ENCODE measurements at places on chromosomes 11 and 22. TPM values are rescaled to one million over a fixed set of nuclear protein-coding genes. Genes with fewer than 3 reads are reported as not detected.

GRCh38 chr11:76701294-76702040 lies 30.9 kb upstream of the LRRC32 start:
- no peaks in the 10 kb centered on the region for H3K36me3 ChIP-seq
- H3K27me3 ChIP-seq, result peaks cover 4% of the 10 kb centered on the region
- H3K4me1 ChIP-seq, result no peaks in the 10 kb centered on the region
- no peak overlapping the region for H3K27ac ChIP-seq

DNA sequence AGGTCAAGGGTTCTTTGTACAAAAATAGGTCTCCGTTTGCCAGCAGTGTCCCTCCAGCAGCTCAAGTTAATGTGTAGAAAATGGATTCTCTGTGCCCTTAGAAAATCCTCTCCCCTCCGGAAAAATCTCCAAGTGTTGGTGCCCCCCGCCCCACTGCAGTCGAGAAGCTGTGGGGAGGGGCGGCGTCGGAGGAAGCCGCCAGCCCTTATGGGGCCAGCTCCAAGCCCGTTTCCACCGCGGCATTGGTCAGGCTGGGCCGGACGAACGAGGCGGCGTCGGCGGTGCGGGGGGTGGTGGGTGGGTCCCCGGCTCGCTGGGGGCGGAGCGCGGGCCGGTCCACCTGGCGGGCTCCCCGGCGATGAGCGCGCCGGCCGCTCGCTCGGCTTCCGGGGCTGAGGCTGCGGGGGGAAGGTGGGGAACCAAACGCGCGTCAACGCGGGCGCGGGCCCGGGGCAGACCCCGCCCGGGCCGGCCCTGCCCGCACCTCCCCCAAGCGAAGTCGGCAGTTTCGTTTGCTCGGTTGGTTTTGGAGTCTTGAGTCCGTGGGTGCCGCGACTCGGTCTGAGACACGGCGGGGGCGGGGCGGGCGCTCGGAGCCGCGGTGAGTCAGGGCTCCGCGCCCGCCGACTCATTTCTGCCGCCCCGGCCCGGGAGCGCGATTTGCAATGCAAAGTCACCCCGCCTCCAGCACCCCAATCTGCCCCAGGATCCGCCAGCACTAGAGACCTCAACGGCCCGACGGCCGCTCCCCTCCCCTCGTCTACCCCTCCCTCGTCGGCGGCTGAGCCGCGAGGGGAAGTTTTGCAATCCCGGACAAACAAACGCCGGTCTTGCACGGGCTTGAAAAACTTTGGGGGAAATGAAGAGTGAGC lies 1.4 kb downstream of the ASCL2 start:
- peak; percentile 91 for DNase-seq
- peak overlapping the region; percentile 35 for H3K4me3 ChIP-seq
- no peaks in the 10 kb centered on the region for H3K36me3 ChIP-seq
- peaks cover 71% of the 10 kb centered on the region for H3K4me1 ChIP-seq

- no peak overlapping the region for H3K4me3 ChIP-seq
- H3K4me1 ChIP-seq, result no peaks in the 10 kb centered on the region
- H3K27ac ChIP-seq, result no peak overlapping the region
- no peak for DNase-seq
- H3K27me3 ChIP-seq, result no peaks in the 10 kb centered on the region
- H3K36me3 ChIP-seq, result peaks cover 16% of the 10 kb centered on the region
Observed at GRCh38 chr22:38163844-38164550, 17.6 kb downstream of the PLA2G6 start.

GRCh38 chr22:43081968-43082367 lies 7.2 kb downstream of the TTLL1 start:
- H3K4me1 ChIP-seq, result no peaks in the 10 kb centered on the region
- no peak overlapping the region for H3K27ac ChIP-seq

DNA sequence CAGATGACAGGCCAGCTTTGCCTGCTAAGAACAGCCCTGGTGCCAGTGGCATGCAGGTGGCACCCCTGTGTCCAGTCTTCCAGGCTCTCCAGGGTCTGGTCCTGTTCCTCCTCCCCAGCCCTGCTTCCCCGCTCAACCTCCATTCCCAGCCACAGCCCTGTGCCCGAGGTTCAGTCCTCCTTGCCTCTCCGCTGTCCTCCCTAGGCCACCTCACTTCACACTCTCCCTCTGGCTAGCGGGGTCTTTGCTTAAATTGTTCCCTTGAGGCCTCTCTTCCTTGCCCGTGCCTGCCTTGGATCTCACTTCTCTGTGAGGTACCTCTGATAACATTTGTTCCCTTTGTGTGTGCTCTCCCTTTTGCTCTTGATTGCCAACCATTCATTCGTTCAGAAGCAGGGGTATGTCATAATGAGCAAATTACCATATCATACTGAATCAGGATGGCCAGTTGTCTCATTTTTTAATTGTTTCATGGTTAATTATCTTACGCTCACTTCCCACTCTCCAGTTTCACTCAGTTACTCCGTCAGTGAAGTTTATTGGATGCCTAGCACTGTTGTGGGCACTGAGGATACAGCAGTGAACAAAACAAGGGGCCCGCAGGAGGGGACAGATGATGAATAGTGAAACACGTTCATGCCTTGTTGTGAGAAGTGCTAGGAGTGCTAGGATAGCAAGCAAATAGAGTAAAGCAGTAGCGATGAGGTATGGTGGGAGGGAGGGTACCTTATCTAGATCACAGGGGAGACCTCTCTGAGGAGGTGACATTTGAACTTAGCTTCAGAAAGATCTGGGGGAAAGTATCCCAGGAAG lies 7.4 kb downstream of the BMAL1 start:
- H3K27me3 ChIP-seq, result no peaks in the 10 kb centered on the region
- H3K4me3 ChIP-seq, result no peak overlapping the region
- no peaks in the 10 kb centered on the region for H3K36me3 ChIP-seq
- H3K4me1 ChIP-seq, result peaks cover 38% of the 10 kb centered on the region
- no peak for DNase-seq
- no peak overlapping the region for H3K27ac ChIP-seq

GRCh38 chr22:26168939-26169314 lies 335 bp upstream of the SEZ6L start:
- H3K27ac ChIP-seq, result no peak overlapping the region
- H3K36me3 ChIP-seq, result no peaks in the 10 kb centered on the region
- H3K4me3 ChIP-seq, result peak overlapping the region; percentile 43
- peaks cover 52% of the 10 kb centered on the region for H3K27me3 ChIP-seq
- H3K4me1 ChIP-seq, result peaks cover 20% of the 10 kb centered on the region

DNA sequence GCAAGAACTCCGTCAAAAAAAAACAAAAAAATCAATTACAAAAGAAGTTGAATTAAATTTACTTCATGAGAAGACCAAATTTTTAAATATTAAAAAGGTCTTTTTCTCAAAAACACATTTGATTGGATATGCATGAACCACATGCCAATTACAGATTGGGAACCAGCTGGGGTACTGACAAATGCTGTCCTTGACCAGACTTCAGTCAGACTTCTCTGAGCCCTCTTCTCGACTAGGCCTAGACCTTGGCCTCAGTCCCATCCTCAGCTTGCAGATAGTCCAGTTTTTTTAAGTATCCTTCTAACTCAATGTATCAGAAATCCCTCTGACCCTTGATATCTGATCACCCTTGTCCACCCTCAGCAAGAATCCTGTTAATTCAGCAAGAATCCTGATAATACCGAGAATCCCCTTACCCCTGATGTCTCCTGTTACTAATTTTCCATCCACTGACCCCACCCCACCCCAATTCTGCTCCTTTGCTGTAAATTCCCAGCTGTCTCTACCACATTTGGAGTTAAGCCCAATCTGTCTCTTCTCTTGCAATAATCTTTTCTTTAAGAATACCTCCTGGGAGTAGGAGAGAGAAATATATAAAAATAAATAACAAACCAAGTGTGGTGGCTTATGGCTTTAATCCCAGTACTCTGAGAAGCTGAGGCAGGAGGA lies 30.9 kb downstream of the OR4D9 start:
- no peak overlapping the region for H3K4me3 ChIP-seq
- H3K4me1 ChIP-seq, result no peaks in the 10 kb centered on the region
- H3K27me3 ChIP-seq, result no peaks in the 10 kb centered on the region
- DNase-seq, result no peak

DNA sequence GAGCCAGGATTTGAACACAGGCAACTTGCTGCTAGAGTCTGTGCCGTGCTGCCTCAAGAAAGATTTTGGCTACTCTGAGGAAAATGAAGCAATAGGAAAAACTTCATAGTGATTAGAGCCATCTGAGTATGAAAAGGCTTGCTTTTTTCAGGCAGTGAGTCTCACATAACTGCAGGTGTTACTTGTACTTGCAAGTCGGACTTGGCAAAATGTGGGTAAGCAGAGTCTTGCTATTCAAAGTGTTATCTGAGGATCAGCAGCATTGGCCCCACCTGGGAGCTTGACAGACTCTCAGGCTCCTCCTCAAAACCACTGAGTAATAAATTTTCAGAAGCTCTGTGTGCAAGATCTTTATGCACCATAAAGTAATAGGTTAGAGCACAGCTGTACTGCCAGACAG lies 18.1 kb downstream of the RNF141 start:
- peaks cover 97% of the 10 kb centered on the region for H3K36me3 ChIP-seq
- no peaks in the 10 kb centered on the region for H3K27me3 ChIP-seq
- no peak overlapping the region for H3K4me3 ChIP-seq
- no peak for DNase-seq

- peaks cover under 1% of the 10 kb centered on the region for H3K4me1 ChIP-seq
- H3K4me3 ChIP-seq, result no peak overlapping the region
- no peaks in the 10 kb centered on the region for H3K27me3 ChIP-seq
- H3K36me3 ChIP-seq, result no peaks in the 10 kb centered on the region
Observed at GRCh38 chr11:2694995-2695939, 4.5 kb downstream of the KCNQ1OT1 start.

- no peak overlapping the region for H3K4me3 ChIP-seq
Observed at GRCh38 chr11:61139387-61139786, 21.8 kb downstream of the VPS37C start.

GRCh38 chr11:44992181-44992582 lies 41.5 kb upstream of the TP53I11 start:
- no peaks in the 10 kb centered on the region for H3K36me3 ChIP-seq
- H3K4me3 ChIP-seq, result no peak overlapping the region
- H3K27ac ChIP-seq, result peak overlapping the region; percentile 53
- H3K4me1 ChIP-seq, result peaks cover 9% of the 10 kb centered on the region

DNA sequence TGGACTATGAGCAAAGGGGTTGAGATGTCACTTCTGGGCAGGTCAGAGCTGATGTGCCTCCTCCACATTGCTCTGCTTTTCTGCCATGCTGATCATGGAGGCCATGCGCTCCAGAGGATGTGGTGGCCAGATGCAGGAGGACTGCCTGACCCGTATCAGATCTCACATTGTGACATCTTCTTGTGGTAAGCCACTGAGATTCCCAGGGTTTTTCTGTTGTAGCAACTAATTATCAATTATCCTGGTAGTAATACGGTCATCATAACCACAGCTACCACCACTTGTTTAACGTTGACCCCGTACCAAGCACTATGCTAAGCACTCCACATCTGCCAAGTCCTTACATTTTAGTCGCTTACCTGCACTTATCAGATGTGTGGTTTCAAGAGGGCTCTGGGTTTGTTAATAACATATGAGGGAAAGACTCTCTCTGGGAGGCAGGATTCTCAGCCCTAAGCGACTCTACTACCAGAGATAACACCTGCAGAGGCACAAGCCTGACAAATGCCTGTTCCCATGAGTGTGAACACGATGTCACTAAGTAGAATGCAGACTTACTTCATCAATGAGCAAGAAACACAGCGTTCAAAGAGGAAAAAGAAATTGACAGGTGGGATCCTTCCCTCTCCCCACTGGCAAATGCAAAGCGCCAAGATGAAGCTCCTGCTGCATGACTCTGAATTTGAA lies 63.6 kb upstream of the TIMP3 start:
- H3K27ac ChIP-seq, result no peak overlapping the region
- H3K4me3 ChIP-seq, result no peak overlapping the region
- no peak for DNase-seq
- H3K4me1 ChIP-seq, result peaks cover 9% of the 10 kb centered on the region
- H3K27me3 ChIP-seq, result peaks cover 10% of the 10 kb centered on the region

- no peak overlapping the region for H3K4me3 ChIP-seq
- H3K36me3 ChIP-seq, result no peaks in the 10 kb centered on the region
- H3K27me3 ChIP-seq, result peaks cover 4% of the 10 kb centered on the region
Observed at GRCh38 chr22:26891429-26891828, 234.0 kb downstream of the MIAT start.

- no peak overlapping the region for H3K27ac ChIP-seq
- no peak overlapping the region for H3K4me3 ChIP-seq
- no peaks in the 10 kb centered on the region for H3K27me3 ChIP-seq
- no peak for DNase-seq
- H3K4me1 ChIP-seq, result no peaks in the 10 kb centered on the region
Observed at GRCh38 chr11:70153133-70153727, 49.9 kb upstream of the FADD start.

- DNase-seq, result no peak
- H3K4me1 ChIP-seq, result peaks cover 91% of the 10 kb centered on the region
- no peaks in the 10 kb centered on the region for H3K27me3 ChIP-seq
- peak overlapping the region; percentile 87 for H3K4me3 ChIP-seq
Observed at GRCh38 chr11:117992136-117992535, 5.9 kb downstream of the IL10RA start.

DNA sequence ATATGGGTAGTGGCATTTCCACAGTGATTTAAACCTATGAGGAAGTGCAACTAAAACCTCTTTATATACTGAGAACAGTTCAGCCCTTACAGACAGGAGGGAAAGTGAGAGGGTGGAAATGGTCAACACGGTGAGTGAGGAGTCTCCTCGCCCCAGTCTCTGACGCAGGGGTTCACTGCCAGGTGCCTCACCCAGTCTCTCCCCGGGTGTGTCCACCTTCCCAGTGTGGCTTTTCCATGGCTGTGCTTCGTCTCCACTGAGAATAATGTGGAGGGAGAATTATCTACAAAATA lies 116.6 kb upstream of the TOP3B start:
- H3K27me3 ChIP-seq, result no peaks in the 10 kb centered on the region
- H3K27ac ChIP-seq, result no peak overlapping the region
- DNase-seq, result no peak
- H3K4me3 ChIP-seq, result no peak overlapping the region
- no peaks in the 10 kb centered on the region for H3K4me1 ChIP-seq

GRCh38 chr11:45732343-45732742 lies 66.9 kb upstream of the CHST1 start:
- H3K27me3 ChIP-seq, result peaks cover 2% of the 10 kb centered on the region
- no peaks in the 10 kb centered on the region for H3K4me1 ChIP-seq
- DNase-seq, result no peak

- H3K27ac ChIP-seq, result peak overlapping the region; percentile 86
- no peaks in the 10 kb centered on the region for H3K27me3 ChIP-seq
- DNase-seq, result no peak
- H3K36me3 ChIP-seq, result no peaks in the 10 kb centered on the region
- peaks cover 28% of the 10 kb centered on the region for H3K4me1 ChIP-seq
- H3K4me3 ChIP-seq, result no peak overlapping the region
Observed at GRCh38 chr11:78290293-78291176, 101.8 kb downstream of the USP35 start.

ARRB1 gene
- 130 TPM for total RNA-seq

P4HA3 gene
- not detected for total RNA-seq

OR5A1 gene
- total RNA-seq, result not detected

RFPL2 gene
- total RNA-seq, result not detected

TNNI2 gene
- 5.2 TPM for total RNA-seq

AAMDC gene
- 13.4 TPM for total RNA-seq

ZBED4 gene
- 13.2 TPM for total RNA-seq

USP2 gene
- total RNA-seq, result 0.60 TPM

Measured in spleen (tissue), 13 donors.